Left lung (tissue), 14 donors: ENCODE measurements at places on chromosomes 2 and 18. TPM values are rescaled to one million over a fixed set of nuclear protein-coding genes. Genes with fewer than 3 reads are reported as not detected.
A peak's percentile ranks its signal among the peaks of the same experiment; 100 is the strongest.

The OTX1 gene
- 0.14 TPM for polyA plus RNA-seq

The POTEI gene
- 0.58 TPM for polyA plus RNA-seq

The GKN2 gene
- polyA plus RNA-seq: 2.9 TPM

The NT5C1B gene
- 1.3 TPM for polyA plus RNA-seq

DNA sequence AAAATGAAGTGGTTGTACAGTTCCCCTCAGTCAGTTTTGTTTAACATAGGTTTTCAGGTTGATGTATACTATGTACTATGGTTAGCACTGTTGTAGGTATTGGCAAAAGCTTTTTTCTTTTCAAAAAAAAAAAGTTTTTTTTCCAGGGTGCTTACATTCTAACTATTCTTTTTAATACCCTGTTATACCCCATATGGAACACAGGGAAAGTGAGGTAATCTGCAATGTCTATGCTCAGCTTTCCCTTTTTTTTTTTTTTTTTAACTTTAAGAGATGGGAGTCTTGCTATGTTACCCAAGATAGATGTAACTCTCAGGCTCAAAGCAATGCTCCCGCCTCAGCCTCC is 590 bp upstream of the CCDC138 start:
- no peak for DNase-seq

DNA sequence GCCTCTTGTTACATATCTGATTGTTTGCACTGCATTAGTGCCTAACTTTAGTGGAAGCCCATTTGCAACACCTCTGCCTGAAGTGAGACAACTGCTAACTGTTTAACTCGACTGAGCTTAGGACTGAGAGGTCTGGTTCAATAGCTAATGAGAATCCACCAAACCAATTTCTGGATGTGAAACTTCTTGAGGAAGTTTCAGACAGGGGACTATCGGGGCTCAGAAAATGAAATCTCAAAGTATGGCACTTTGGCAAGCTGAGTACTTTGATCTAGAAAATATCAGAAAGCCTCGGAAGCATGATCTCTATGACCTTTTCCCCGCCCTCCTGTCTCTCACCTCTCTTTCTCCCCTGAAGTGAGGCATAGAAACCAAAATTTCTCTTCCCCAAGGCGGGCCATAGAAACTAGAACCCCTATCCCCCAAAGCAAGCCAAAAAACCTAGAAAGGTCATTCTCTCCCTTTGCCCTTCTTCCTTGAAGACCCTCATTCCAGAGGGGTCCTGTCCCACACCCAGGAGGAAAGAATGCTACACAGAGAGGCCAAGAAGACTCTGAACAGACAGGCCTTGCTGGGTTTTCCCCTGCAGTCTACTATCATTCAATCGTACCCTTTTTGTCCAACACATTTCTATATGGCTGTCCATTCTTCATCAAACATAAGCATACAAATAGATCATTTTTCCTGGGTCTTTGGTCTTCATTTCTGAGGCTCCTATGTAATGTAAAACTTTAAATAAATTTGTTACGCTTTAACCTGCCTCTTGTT is 69.6 kb upstream of the CREB1 start:
- DNase-seq: no peak

GRCh38 chr2:25316101-25316500 is 25.6 kb downstream of the DNMT3A start:
- peak; percentile 79 for DNase-seq

- no peak for DNase-seq
Measured at GRCh38 chr2:105788670-105789290, 44.1 kb downstream of the NCK2 start.

- no peak for DNase-seq
Measured at GRCh38 chr2:235343156-235343774, 150.6 kb upstream of the AGAP1 start.

GRCh38 chr2:61017556-61018317 is at the start of the genes PEX13 and PUS10:
Gene PEX13 (plus strand): TSS chr2:61017720. CDS start chr2:61017760, 40 bp downstream.
Gene PUS10 (minus strand): TSS chr2:61018255. CDS start chr2:61011890, 6,365 bp downstream.
- peak; percentile 92 for DNase-seq

GRCh38 chr2:126656431-126657147 is 631 bp downstream of the GYPC start:
- DNase-seq: no peak
